ENCODE measurements at places on chromosomes 1 and 21.

- no peak for DNase-seq
Observed at GRCh38 chr1:19793360-19794046, 6.2 kb downstream of the TMCO4 start.

GRCh38 chr1:36175137-36176095 is 19.5 kb downstream of the MAP7D1 start:
- no peak for DNase-seq

GRCh38 chr1:160046494-160047110 is 14.8 kb upstream of the PIGM start:
- DNase-seq = no peak

- DNase-seq = no peak
Observed at GRCh38 chr21:29096218-29097015, 23.0 kb upstream of the CCT8 start.

- DNase-seq = no peak
Observed at GRCh38 chr1:202074985-202075384, 47.7 kb upstream of the GPR37L1 start.

GRCh38 chr1:190464690-190465089 is 13.0 kb downstream of the BRINP3 start:
- DNase-seq = no peak
